ENCODE measurements at places on chromosomes 7 and 10. TPM values are rescaled to one million over a fixed set of nuclear protein-coding genes. Genes with fewer than 3 reads are reported as not detected.
A peak's percentile ranks its signal among the peaks of the same experiment; 100 is the strongest.

The PPP1R3C gene
- total RNA-seq: 15.4 TPM

The IL6 gene
- total RNA-seq: not detected

The TNS3 gene
- total RNA-seq: 133 TPM

DNA sequence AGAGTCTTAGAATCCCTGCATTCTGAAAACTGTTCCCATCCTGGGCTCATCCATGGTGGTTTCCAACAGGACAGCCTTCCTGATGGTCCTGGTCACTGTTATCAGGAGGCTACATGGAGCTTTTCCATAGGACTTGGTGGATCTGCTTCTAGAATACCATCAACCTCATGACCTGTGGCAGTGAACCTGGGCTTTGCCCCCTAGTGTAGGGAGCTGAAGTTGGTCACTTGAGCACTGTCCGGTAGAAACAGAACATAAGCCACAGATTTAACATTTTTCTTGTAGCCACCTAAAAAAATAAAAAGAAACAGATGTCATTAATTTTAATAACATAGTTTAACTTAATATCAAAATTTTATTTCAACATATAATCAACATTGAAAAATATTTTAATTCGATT lies 165.8 kb downstream of the TMEM178B start:
- DNase-seq: no peak

DNA sequence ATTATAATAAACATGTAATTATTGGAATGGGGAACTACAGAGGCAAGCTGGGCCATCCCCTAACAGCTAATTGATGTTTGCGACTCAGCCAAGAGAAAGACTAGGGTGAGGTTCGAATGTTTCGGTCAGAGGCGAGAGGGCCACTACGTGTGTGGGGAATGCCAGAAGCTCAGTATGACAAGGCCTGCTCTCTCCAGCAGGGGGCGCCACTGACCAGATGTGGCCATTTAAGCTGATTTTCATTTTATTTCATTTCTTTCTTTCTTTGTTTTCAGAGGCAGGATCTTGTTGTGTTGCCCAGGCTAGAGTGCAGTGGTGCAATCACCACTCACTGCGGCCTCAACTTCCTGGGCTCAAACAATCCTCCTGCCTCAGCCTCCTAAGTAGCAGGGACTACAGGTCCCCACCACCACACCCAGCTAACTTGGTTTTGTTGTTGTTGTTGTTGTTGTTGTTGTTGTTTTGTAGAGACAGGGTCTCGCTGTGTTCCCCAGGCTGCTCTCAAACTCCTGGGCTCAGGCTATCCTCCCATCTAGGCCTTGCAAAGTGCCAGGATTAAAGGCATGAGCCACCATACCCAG lies 38.1 kb downstream of the TMEM130 start:
- DNase-seq: peak; percentile 72

- peak; percentile 67 for DNase-seq
These were observed 6.6 kb upstream of the RHBDD2 start for GRCh38 chr7:75872073-75872782.

GRCh38 chr7:130990178-130990832 lies 256.3 kb upstream of the KLF14 start:
- no peak for DNase-seq

DNA sequence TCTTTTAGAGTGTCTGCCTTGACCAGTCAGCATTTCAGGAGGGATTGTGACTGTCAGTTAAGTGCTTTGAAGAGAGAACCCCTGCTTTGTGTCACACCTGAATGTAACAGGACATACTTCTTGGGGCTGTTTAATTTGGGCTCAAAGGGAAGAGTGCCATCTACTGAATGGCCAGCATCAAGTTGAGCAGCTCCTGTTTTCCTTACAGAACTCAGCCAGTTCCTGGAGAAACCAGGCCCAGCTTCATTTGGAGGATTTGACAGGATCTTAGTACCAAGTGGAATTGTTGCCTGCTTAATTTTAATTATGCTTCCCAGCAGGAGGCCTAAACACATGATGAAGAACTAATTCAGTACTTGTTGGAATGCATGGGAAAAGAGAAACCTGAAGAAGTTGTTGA lies 8.3 kb downstream of the ADD3 start:
- peak; percentile 10 for DNase-seq

DNA sequence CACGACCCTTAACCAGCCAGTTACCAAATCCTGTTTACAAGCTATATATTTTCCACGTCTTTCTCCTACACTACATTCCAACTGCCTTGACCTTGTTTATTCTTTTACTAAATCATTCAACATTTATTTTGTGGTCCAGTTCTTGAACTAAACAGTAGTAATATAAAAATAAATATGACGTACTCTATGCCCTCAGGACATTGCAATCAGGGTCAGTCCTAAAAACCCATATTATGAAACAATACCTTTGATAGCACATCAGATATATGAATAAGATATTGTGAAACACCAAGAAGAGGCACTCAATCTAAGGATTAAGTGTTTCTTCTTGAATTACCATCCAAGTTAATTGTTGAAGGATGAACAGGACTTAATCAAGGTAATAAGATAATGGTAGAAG lies 52.5 kb upstream of the WNT16 start:
- DNase-seq: no peak

DNA sequence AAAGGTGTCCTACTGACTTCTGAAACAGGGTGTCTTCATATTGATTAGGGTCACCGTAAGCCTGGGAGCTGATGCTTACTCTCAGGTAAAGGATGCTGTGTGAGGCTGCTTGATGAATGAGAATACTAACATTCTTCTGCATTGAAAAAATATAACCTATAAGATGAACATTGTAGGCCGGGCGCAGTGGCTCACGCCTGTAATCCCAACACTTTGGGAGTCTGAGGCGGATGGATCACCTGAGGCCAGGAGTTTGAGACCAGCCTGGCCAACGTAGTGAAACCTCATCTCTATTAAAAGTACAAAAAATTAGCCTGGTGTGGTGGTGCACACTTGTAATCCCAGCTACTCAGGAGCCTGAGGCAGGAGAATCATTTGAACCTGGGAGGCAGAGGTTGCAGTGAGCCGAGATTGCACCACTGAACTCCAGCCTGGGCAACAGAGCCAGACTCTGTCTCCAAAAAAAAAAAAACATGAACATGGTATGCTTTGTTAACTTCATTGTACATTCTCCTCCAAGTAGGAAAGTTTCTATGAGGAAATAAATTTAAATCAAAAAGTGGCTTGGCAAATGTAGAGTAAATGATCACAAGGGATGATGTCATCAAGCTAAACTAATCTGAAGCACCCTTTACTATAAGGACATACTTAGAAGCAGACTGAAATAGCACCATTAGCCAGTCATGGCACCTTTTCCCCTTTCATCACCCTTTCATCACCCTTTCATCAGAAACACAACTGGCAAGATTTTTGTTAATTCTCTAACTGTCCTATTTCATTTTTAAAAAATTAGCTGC lies 1.5 kb upstream of the BRAF start:
- no peak for DNase-seq

- DNase-seq: no peak
These were observed 62.4 kb downstream of the MICU1 start for GRCh38 chr10:72563327-72563932.

DNA sequence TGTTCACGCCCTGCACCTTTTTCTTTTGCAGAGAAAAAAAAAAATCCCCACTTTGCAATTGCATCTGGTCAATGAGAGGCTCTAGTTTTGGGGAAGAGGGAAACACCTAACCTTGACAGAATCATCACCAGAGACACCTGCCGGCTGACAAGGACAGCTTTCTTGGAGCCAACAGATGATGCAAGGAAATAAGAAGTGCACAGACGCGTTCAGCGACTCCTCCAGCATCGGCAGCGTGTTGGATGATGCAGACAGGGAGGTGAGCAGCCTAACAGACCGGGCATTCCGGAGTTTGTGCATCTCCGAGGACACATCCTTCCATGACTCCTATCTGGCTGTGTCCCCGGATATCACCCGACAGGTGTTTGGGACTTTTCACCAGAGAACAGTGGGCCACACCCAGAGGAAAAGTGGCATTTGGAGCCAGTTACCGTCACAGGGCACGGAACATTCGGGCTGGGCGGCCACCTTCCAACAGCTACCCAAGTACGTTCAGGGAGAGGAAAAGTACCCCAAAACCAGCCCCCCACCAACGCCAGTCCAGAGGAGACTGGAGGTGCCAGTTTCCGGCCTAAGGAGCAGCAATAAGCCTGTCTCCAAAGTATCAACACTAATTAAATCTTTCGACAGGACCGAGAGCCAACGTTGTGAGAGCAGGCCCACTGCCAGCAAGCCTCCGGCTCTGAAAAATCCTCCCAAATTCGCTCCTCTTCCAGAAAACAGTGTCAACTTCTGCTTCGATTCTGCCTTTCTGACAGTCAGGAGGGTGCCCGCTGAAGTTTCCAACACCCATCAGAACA lies 23.6 kb downstream of the C10orf71 start:
- peak; percentile 30 for DNase-seq

- DNase-seq: peak; percentile 35
These were observed 743 bp downstream of the RBM17 start for GRCh38 chr10:6089334-6090219.

DNA sequence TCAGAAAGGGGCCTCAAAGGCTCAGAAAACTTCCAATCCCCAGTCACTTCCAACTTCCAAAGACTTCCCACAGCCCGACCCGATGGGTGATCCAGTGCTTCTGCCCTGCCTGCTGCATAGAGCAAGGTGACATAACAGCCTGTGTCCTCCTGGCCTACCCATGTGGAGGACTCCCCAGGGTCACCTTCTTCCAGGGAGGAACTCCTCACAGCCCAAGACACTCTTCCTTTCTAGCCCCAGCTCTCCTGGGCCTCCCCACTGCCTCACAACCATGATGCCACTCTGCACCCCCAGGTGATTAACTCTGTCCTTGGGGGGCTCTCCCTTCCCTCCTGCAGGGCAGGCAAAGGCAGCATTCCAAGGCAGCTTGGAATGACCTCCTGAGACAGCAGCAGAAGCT lies 158.4 kb upstream of the PDE1C start:
- no peak for DNase-seq

DNA sequence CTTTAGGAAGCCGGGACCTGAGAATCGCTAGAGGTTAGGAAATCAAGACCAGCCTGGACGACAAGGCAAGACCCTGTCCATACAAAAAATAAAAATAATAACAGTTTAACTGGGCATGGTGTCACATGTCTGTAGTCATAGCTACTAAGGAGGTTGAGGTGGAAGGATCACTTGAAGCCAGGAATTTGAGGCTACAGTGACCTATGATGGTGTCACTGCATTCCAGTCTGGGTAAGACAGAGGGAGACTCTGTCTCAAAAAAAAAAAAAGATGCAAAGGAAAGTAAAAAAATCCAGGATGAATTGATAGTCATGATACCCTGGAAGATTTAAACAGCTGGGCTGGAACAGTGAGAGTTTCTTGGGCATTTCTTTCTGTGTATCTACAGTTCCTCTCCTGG lies 463.2 kb downstream of the GALNT17 start:
- DNase-seq: no peak

DNA sequence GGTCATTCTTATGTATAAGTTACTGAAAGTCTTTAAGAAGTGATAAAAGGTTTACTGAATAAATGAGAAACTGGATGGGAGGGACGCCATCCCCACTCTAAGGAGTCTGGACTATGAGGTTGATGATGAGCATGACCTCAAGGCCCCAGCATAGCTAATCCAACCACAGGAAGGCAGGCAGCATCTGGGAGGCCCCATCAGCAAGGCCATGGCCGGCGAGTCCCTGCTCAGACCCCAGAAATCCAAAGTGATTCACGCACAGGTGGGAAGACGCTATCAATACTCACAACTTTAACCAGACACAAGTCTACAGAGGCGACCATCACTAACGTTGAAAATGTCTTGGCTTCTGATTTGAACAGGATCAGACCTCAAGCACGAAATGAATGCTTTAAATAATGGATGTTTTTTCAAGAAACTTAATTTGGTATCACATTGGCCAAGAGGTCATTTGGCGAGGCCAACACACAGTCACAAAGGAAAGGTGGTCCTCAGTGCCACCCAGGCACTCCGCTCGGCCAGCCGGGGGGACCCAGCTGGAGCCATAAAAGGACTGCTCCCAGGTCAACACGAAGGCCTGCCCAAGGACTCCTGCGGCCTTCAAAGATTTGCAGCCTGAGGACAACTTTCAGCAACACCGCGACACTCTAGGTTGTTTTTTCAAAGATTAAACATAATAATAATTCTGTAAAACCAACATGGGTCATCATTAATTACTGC lies 228.5 kb downstream of the PTPRN2 start:
- DNase-seq: no peak
